ENCODE measurements at places on chromosomes 6 and 20. TPM values are rescaled to one million over a fixed set of nuclear protein-coding genes. Genes with fewer than 3 reads are reported as not detected.

PDE10A gene
- total RNA-seq, result 23.1 TPM

ECI2 gene
- total RNA-seq, result 51.9 TPM

MYLK2 gene
- not detected for total RNA-seq

DNA sequence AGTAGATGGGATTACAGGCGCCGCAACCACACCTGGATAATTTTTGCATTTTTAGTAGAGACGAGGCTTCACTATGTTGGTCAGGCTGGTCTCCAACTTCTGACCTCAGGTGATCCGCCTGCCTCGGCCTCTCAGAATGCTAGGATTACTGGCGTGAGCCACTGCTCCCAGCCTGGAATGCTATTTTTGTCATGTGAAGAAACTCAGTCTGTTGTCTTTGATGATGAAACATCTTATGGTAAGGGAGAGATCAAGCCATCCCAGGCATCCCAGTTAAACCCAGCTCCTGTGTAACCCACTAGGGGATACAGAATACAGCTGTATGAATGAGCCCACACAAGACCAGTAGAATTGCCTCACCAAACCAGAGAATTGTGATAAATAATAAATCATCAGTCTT, 83.6 kb upstream of the RBM24 start:
- no peak for DNase-seq
- H3K36me3 ChIP-seq, result no peaks in the 10 kb centered on the region
- no peaks in the 10 kb centered on the region for H3K27me3 ChIP-seq
- no peak overlapping the region for H3K27ac ChIP-seq
- no peak overlapping the region for H3K4me3 ChIP-seq

- DNase-seq, result no peak
- peaks cover 8% of the 10 kb centered on the region for H3K36me3 ChIP-seq
- no peaks in the 10 kb centered on the region for H3K27me3 ChIP-seq
- no peak overlapping the region for H3K4me3 ChIP-seq
These were observed 72.3 kb upstream of the SLC22A1 start for GRCh38 chr6:160049346-160049745.

GRCh38 chr6:63305277-63305676, 14.5 kb downstream of the LGSN start:
- H3K36me3 ChIP-seq, result no peaks in the 10 kb centered on the region
- no peaks in the 10 kb centered on the region for H3K4me1 ChIP-seq
- no peaks in the 10 kb centered on the region for H3K27me3 ChIP-seq
- H3K27ac ChIP-seq, result no peak overlapping the region
- no peak for DNase-seq

- no peaks in the 10 kb centered on the region for H3K27me3 ChIP-seq
- no peak for DNase-seq
- peaks cover 3% of the 10 kb centered on the region for H3K4me1 ChIP-seq
- no peak overlapping the region for H3K4me3 ChIP-seq
- peaks cover 2% of the 10 kb centered on the region for H3K36me3 ChIP-seq
- no peak overlapping the region for H3K27ac ChIP-seq
These were observed 6.4 kb downstream of the CEP43 start for GRCh38 chr6:167005350-167006159.

DNA sequence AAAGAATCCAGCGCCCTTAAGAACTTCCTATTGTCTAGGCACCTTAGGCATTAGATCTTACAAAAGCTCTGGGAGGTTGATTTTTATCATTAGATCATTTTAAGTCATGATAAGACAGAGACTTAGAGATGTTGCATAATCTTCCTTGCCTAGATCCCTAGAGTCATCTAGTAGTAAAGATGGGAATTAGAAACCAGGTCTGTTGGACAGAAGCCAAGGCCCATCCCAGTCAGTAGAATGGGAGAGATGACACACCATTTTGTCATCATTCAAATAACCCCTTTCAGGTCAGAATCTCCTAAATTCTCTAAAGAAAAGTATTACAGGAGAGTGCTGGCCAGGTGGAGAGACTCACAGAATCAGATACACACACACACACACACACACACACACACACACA, 579.1 kb downstream of the BMP2 start:
- H3K27ac ChIP-seq, result no peak overlapping the region
- DNase-seq, result no peak
- H3K36me3 ChIP-seq, result no peaks in the 10 kb centered on the region
- no peaks in the 10 kb centered on the region for H3K27me3 ChIP-seq

GRCh38 chr6:2416128-2416712, 170.8 kb upstream of the GMDS start:
- no peak overlapping the region for H3K4me3 ChIP-seq
- no peaks in the 10 kb centered on the region for H3K4me1 ChIP-seq
- H3K36me3 ChIP-seq, result no peaks in the 10 kb centered on the region

Measured in kidney (tissue), 22 donors.